Thyroid gland (tissue), 4 donors: ENCODE measurements at places on chromosomes 2 and 18.
A peak's percentile ranks its signal among the peaks of the same experiment; 100 is the strongest.

DNA sequence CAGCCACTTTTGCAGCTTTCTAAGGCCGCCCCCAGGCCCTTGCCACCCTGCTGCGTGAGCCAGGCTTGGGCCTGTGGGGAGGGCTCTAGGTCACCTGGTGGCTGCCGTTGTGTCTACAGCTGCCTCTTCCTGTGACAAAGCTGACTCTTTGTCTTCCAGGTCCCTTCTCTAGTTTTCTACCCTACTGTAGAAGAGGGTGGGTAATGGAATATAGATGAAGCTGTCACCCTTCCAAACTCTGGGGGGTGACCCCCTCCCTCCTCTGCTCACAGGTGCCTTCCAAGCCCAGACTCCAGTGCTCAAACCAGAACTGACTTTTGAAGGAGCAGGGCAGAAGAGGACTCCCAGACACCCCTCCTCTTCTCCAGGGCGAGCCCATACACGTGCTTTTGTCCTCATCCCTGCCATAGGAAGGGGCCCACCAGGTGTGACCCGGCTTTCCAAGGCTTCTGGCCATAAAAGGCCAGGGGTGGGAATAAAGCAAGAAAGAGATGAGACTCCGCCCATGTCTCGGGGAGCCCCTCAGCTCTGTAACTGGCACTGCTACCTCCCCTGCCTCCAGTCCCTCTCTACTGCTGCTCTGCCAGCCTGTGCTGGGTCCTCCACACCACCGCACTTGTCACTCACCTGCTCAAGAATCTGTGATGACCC, 17.9 kb upstream of the SDC1 start:
- no peak for DNase-seq

DNA sequence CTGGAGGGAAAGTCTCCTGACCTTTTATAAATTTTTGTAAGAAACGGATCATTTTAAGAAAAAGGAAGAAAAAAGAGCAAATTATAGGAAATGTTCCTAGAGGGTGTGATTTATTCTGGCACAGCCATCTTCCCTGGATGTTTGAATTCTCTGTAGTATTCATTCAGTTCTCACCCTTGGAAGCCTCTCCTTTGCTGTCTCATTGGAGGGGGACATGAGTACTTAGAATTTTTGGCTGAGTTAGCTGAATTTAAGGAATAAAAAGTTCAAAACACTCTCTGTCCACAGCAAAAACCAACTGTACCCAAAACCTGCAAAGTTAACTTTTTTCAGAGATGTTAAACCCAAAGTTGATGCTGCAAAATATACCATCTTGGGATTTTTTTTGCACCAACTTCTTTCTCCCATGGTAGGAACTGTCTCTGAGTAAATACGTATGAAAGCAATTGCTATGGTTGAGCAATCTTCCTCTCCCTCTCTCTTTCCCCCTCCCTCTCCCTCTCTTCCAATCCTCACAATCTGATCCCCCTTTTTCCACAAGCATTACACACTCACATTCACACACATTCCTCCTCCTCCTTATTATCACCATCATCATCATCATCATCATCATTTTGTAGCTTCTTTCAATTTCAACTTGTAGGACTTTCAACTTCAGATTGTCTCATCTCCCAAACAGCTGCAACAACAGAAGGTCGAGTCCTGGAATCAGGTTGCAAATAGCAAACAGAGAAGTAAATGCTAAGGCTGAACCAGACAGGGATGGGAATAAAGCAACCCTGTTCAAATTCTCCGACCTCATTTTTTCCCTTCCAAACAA, 183.7 kb downstream of the GFPT1 start:
- DNase-seq = no peak

- DNase-seq = peak; percentile 8
These were observed 34.5 kb downstream of the NEURL3 start for GRCh38 chr2:96470636-96471035.

GRCh38 chr2:109516445-109517117, 97.2 kb downstream of the SEPTIN10 start:
- peak; percentile 11 for DNase-seq
